ENCODE measurements at places on chromosomes 6 and 20.

DNA sequence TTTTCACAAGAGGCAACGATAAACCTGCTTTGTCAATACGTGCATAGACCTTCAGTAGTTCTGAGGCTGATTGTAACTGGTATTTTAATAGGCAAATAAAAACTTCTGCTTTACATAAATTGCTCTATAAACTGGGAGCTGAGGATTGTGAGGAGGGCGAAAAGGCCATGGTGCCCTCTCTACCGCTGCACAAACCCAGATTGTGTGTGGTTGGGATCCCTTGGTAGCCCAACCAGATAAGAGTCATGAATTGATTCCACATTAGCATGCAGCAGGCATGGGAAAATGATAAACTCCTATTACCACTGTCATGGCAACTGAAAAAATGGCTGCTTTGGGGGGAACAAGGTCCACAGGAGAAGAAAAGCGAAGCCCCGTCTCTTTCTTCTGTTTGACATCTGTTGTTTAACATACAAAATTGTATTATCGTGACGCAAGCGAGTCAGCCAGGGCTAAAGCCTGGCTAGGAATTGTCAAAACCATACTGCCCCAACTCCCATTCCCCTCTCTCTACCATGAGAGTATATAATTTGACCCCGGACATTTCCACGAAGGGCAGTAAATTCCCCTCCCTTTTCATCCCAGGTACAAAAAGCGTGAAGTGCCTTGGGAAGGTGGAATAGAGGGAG is 157.8 kb upstream of the SALL4 start:
- DNase-seq: no peak

- no peak for DNase-seq
Observed at GRCh38 chr20:38194971-38195504, 30.0 kb upstream of the TGM2 start.

- no peak for DNase-seq
Observed at GRCh38 chr20:6940048-6940447, 172.6 kb downstream of the BMP2 start.

GRCh38 chr6:168782187-168782751 is 341.3 kb downstream of the SMOC2 start:
- no peak for DNase-seq

DNA sequence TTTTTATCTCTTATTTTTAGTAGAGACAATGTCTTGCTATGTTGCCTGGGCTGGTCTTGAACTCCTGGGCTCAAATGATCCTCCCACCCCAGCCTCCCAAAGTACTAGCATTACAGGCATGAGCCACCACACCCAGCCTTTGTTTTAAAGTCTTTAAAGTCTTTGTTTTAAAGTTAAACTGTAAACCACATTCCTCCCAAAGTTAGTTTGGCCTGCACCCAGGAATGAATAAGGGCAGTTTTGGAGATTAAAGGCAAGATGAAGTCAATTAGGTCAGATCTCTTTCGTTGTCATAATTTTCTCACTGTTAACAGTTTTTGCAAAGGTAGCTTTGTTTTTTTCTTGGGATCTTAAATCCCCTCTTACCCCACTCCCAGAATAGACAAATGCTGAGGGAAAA is 63.8 kb downstream of the UBR2 start:
- DNase-seq: no peak
